GM13977 (cell line): ENCODE measurements at places on chromosomes 13 and 19.

DNA sequence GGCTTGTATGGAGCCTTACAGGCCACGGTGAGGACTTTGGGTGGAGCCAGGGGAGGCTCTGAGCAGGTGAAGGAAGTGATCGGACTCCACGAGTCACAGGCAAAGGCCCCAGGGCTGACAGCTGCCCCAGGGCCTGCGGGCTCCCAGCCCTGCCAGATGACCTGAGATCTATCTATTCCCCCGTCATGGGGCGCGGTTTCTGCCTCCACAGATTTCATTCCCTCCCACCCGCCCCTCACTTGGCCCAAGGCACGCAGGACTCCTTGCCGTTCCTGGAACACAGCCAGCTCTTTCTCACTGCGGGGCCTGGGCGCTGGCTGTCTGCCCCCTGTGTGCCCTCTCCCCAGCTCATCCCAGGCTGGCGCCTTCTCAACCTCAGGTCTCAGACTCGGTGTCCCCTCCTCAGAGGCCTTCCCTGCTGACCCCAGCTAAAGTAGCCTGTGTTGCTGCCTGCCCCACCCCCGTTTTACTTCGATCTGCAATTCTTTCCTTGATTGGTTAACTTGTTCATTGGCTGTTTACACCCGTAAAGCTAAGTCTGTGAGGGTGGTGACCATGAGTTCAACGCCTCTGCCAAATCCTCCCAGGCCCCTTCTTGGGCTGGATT, 13.9 kb upstream of the PAK4 start:
- DNase-seq, result no peak

DNA sequence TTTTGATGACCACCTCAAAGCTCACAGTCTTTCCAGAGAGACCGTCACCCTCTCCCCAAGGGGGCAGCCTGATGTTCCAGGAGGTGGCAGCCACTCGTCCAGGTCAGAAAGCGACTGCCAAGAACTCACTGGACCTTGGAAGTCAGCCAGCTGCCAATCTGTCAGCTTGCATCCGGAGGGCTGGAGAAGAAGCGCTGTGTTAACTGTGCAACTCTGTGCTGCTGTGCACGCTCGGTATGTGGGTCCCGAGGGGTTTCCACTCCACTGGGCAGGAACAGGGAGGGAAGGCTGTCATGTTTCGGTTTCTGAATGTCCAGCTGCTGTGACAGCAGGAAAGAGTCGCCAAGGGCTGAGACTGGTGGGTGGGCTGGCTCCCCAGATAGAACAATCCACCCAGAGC, 89.2 kb downstream of the CACNA1A start:
- DNase-seq, result no peak

- no peak for DNase-seq
These were observed 490.8 kb downstream of the RFC3 start for GRCh38 chr13:34308725-34309124.

DNA sequence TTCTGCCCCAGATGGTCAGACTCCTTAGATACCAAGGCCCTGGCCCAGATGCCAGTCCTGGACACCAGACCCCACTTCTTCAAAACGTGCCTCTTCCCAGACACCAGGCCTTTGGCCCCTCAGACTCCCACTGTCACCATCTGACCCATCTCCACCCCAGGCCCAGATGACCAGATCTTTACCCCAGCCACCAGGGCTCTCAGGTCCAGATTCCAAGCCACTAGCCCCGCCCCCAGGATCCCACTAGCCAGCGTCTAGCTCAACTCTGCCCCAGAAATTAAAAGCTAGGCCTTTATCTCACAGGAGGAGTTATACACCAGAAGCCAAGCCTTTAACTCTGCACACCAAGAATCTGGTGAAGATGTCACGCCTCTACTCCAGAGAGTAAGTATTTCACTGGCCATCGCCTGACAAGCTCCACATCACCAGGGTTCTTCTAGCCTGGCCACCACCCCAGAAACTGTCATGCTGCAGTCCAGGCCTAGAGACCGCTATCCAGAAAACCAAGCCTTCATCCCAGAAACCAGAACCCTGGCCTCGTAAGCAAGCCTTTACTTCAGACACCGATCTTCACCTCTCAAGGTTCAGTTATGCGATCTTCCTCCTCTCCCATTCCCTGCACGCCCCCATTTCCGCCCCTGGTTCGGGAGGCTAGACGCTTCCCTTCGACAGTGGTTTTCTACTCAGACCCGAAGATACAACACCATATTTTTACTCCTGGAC, 595 bp downstream of the XAB2 start:
- DNase-seq, result no peak

DNA sequence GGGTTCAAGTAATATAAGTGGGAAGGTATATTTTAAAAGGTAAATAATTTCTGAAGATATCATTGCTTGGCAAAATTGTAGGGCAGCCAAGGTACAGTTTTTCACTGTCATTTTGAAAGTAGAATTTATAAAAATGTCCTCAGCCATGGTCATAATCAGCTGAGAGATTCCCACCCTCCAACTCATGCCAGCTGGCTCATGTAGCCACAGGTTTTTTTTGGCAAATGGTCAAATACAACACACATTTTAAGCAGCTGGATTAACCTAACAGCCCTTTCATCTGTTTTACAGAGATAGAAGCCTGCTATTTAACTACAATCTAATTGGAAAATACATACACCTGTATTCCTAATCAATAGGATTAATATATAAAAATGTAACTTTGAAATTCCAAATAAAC, 619.2 kb upstream of the SGCG start:
- DNase-seq, result no peak
